Kidney (tissue), 22 donors: ENCODE measurements at places on chromosomes 13 and 19. TPM values are rescaled to one million over a fixed set of nuclear protein-coding genes. Genes with fewer than 3 reads are reported as not detected.

Gene SEMA6B
- 2.6 TPM for polyA plus RNA-seq

Gene IGSF23
- not detected for polyA plus RNA-seq

Gene PDE4A
- polyA plus RNA-seq, result 4.5 TPM

Gene FXYD3
- 26.4 TPM for polyA plus RNA-seq

Gene FUT1
- polyA plus RNA-seq, result 2.3 TPM

Gene RNF225
- polyA plus RNA-seq, result not detected

Gene KLK7
- 22.5 TPM for polyA plus RNA-seq

Gene NCCRP1
- 5.5 TPM for polyA plus RNA-seq

Gene DCT
- polyA plus RNA-seq, result 0.11 TPM

Gene BST2
- polyA plus RNA-seq, result 250 TPM

DNA sequence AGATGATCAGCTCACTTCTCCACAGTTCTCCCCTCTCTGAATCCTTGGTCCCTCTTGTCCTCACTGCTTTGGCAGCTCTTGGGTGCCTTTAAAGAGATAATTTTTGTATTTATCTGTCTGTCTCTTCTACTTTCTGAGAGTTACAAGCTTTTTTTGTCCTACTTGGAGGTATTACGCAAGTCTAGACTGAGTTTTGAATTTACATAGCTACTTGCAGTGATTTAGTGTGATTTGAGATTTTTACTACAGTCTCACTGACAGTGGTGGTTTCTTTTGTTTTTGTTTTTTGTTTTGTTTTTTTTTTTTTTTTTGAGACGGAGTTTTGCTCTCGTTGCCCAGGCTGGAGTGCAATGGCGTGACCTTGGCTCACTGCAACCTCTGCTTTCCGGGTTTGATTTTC lies 22.1 kb downstream of the URI1 start:
- no peak for DNase-seq

GRCh38 chr19:1106841-1107660 lies 3.3 kb downstream of the GPX4 start:
- no peak for DNase-seq

DNA sequence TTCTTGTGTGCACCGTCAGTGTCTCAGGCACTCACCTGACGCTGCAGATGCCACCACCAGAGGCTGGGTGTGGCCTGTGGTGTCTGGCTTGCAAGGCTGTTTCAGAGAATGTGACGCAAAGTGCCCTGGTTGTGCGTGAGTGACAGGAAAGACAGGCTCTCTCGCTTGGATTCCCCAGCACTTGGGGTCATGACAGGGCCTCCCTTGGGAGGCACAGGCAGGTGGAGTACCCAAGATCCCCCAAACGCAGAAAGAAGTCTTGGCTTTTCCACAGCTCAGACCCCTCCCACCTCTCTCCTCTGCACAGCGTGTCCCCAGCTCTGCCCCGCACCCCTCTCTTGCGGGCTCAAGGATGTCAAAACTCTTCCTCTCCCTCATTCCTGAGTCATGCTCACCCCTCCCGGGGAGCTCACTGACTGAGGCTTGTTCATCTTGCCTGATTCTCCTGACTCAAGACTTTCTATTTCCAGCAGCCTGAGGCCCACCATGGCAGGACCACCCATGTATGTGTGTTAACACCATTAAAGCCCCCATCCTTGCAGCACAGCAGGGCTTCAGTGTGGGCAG lies 21.0 kb downstream of the DHX34 start:
- DNase-seq, result no peak

GRCh38 chr13:110187641-110188161 lies 119.3 kb downstream of the COL4A1 start:
- no peak for DNase-seq

GRCh38 chr19:4456843-4457653 lies 546 bp downstream of the UBXN6 start:
- peak; percentile 85 for DNase-seq

DNA sequence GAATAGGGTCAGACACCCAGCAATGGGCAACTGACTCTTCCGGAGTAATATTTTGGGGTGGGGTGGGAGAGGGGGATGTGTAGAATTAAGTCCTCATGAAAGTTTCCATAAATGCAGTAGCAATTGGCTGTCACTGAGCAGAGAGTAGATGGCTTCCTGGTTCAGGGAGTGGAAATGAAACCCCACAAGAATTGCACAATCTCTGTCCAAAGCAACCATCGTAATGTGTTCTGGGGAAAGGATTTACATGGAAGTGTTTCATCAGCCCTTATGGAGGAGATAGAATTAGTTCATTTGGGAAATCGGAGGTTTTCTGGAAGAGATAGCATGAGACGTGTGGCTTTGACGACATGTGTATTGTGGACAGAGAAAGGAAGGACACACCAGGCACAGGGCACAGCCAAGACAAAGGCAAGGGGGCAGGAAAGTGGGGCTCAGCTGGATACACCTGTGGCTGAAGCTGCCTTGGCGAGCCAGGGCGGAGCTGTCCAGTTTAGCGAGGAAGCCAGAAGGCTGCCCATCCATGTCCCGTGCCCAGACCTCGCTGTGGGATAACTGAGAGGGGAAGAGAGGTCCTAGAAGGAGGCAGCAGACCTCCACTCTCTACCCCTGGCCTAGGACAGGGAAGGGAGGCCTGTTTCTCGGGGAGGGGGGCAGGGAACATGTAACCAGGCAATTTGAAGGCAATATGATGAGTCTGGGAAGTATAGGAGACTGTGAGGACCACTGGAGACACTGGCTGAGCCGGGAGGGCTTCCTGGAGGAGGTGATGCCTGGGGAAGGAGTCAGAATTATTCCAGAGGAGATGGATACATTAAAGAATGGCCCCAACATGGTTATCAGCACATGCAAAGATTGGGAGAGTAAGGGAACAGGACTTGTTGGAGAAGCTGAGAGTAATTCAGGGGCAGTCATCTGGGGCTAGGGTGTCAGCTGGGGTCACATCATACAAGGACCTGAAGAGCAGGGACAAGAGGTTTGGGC lies 2.6 kb upstream of the CLEC4G start:
- DNase-seq, result no peak

- DNase-seq, result no peak
Measured at GRCh38 chr13:32124743-32125142, 93.2 kb downstream of the FRY start.

GRCh38 chr13:55263045-55263444 lies 1877.7 kb upstream of the PRR20A start:
- DNase-seq, result no peak

- no peak for DNase-seq
Measured at GRCh38 chr19:31913103-31913661, 432.2 kb upstream of the ZNF507 start.

GRCh38 chr19:51338563-51339312 lies 3.2 kb downstream of the VSIG10L start:
- peak; percentile 93 for DNase-seq

GRCh38 chr13:33318744-33319143 lies 33.2 kb upstream of the STARD13 start:
- DNase-seq, result no peak

GRCh38 chr19:40539070-40539469 lies 37.6 kb upstream of the SHKBP1 start:
- no peak for DNase-seq

DNA sequence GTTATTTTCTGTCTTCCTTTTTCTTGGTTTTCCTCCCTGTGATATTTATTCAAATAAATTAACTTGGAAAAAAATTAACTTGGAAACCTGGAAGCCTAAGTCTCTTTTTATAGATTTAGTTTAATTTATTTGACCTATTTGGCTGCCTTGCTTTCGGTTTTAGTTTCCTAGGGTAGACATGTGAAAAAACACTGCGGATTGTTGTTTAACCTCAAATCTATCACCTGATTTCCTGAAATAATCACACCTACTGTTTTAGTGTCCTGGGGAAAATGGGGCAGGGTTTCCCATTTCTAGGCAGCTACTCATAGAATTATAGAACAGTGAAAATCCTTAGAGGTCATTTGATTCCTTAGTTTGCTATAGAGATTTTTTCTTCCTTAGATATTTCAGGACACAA lies 412.4 kb downstream of the PCDH17 start:
- DNase-seq, result no peak

- no peak for DNase-seq
Measured at GRCh38 chr13:112881656-112882554, 87.1 kb upstream of the MCF2L start.

DNA sequence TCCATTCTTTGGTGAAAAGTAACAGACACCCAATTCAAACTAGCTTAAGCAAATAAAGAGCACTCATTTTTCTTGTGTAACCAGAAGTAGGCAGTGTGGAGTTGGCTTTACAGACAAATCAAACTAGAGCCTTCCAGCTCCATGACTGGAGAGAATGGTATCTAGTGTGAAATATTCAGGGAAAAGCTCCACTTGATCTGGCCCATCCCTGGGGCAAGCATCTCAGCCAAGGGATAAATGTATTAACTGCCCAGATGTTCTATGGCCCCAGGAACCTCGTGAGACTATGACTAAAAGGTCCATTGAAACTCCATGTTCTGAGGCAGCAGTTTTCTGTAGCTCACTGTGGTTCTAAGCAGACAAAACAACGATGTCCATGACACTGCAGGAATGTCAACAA lies 49.9 kb downstream of the TBC1D4 start:
- no peak for DNase-seq

GRCh38 chr19:2477732-2478191 lies 1.8 kb downstream of the GADD45B start:
- DNase-seq, result no peak

GRCh38 chr13:30429235-30429634 lies 6.9 kb downstream of the UBE2L5 start:
- no peak for DNase-seq

- peak; percentile 80 for DNase-seq
Measured at GRCh38 chr19:40191836-40192646, 815 bp downstream of the MAP3K10 start.

DNA sequence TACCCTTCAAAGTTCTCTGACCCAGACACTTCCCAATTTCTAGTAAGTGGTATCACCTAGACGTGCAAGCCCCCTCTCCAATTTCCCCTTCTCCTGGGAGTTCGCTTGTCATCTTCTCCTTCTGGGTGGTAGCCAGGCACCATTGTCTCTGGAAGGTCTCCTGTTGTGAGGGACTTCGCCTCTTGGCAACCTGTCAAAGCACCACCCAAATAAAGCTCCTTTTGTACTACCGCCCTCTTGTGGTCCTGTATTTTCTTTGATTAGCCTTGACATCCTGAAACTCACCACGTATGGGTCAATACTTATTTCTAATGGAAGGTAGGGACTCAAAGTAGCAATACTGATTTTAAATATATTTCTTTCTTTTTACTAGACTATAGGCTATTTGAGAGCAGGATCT lies 8.2 kb downstream of the GPC5 start:
- DNase-seq, result no peak

GRCh38 chr13:20672772-20673171 lies 30.7 kb upstream of the IL17D start:
- DNase-seq, result no peak
